Activated CD4-positive, alpha-beta memory T cell treated with anti-CD3 and anti-CD28 coated beads, Interleukin-2, amount 10 ng/mL, durations not matched to agents 7 days and 5 days (primary cell): ENCODE measurements at places on chromosomes 6 and 20.

- DNase-seq, result no peak
These were observed 56.0 kb downstream of the APCDD1L start for GRCh38 chr20:58459058-58459750.

- DNase-seq, result no peak
These were observed 55.5 kb upstream of the PDE10A start for GRCh38 chr6:165718491-165718891.

GRCh38 chr20:45405571-45406259 is 2.4 kb upstream of the DBNDD2 start:
- DNase-seq, result no peak

DNA sequence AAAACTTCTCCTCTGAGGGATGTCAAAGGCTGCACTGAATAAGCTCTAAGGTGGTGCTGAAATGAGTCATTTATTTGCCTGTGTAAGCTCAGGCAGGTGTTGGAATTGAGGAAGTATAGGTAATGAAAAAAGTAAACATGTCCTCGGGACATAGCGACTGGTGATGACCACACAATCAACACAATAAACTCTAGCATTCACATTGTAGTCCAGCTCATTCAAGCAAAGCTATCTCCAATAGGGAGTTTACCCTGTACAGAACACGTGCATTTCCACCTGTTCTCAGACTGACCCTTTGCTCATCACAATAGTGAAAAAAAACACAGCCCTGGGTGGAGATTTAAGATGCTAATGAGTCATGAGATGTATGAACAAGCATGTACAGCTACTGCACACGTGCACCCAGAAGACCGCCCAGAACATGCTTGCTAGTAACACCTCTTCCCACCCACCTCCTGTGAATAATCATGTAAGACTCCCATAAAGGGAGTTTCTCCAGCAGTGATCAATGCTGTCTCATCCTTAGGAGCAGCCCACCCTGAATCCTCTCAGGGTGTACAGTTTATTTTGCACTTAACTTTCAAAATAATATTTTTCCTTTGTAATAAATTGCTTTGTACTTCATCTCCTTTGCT is 33.0 kb upstream of the POU5F1 start:
- peak; percentile 58 for DNase-seq

GRCh38 chr6:109257494-109257893 is 124.8 kb downstream of the CD164 start:
- no peak for DNase-seq

DNA sequence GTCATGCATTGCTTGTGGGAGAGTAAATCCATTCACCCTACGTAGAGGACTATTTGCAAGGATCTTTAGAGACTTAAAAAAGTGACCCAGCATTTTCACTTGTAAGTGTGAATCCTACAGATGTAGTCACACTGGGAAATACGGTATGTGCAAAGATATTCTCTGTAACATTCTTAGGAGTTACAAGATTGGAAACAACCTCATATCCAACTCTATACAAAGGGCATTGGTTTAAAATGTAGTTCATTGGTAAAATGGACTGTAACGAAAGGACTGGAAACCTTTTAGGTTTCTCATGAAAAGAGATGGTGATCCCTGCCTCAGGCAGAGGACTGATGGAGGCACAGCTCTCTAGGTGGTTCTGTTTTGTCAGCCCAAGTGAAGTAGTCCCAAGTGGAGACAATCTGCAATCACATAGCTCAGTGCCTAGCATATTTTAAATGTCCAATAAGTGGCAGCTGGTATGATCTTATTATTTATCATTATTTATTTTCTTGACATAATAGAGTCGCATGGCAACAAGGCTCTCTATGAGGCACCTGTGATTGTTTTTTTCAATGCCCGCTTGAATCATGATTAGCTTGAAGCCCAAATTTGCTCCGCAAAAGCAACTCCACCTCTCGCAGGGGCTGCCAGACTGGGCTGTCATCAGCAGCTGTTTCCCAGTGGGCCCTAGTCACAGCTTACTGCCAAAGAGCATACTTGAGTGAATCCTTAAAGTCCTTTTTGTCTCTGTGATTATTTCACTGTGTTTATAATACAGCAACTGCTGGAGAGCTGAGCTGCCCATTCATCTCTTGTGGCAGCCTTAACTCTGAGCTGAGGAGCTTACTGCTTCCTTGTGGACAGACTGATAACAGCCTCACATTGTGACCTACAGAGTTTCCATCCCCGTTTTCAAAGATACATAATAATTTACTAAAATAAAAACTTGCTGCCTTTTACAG is 19.8 kb upstream of the ENPP1 start:
- DNase-seq, result no peak

DNA sequence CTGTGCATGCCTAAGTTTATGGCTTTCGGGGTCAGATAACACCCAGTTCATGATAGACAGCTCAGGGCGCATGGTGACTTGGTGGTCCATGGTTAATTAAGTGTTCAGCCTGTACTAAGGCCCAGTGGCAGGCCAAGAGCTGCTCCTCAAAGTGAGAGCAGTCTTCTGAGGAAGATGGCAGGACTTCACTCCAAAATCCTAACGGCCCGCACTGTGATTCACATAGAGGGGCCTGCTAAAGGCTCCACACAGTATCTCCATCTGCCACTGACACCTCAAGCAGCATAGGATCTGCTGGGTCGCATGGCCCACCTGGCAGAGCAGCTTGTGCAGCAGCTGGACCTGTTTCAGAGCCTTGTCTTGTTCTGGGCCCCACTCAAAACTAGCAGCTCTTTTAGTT is 10.6 kb upstream of the CST7 start:
- DNase-seq, result peak; percentile 11

DNA sequence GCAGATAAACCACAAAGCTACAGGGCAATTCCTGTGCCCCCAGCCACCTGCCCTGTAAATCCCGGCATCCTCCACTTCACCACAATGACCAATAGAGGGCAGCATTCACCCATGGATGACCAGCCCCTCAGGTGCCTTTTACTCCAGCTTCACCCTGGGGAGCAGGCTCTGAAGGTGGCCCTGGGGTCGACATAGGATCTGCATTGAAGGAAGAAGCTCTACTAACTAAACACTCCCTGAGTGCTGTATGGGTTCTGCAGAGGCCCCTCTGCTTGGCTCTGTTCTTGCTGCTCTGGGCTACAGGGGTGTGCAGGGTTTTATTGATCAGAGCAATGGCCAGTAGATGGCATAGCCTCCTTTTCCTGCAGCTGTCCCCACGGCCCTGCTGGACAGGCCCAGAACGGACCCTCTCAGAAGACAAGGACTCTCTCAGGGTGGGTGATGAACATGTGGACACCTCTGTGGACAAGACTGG is 20.3 kb downstream of the CST4 start:
- peak; percentile 42 for DNase-seq

GRCh38 chr6:38187325-38187724 is 367.8 kb downstream of the ZFAND3 start:
- no peak for DNase-seq

DNA sequence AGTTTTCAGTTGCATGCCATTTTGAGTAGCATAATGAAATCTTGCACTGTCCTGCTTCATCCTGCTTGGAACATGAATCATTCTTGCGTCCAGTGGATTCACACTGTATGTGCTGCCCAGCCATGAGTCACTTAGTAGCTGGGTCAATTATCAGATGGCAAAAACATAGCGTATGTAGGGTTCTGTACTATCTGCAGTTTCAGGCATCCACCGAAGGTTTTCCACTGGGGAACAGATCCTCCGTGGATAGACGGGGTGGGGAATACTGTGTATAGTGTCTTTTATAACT is 61.4 kb downstream of the IL22RA2 start:
- DNase-seq, result no peak

DNA sequence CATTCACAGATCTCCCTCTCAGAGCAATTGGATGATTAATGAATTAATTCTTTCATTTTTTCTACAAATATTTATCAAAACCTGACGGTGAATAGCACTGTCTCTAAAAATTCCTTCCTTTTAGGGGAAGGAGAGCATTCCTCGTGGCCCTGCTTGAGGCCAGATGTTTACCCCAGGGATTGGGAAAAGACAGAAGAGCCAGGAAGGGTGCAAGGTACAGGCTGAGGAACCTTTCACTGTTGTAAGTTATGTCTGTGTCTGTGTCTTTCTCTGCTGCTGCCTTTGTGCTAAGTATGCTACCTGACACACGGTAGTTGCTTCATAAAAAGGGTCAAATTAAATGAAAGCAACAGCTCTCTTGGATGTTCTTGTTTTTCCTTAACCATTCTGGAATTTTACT is 27.4 kb upstream of the CCN2 start:
- DNase-seq, result no peak

GRCh38 chr6:20056350-20056992 is 155.8 kb downstream of the MBOAT1 start:
- no peak for DNase-seq

DNA sequence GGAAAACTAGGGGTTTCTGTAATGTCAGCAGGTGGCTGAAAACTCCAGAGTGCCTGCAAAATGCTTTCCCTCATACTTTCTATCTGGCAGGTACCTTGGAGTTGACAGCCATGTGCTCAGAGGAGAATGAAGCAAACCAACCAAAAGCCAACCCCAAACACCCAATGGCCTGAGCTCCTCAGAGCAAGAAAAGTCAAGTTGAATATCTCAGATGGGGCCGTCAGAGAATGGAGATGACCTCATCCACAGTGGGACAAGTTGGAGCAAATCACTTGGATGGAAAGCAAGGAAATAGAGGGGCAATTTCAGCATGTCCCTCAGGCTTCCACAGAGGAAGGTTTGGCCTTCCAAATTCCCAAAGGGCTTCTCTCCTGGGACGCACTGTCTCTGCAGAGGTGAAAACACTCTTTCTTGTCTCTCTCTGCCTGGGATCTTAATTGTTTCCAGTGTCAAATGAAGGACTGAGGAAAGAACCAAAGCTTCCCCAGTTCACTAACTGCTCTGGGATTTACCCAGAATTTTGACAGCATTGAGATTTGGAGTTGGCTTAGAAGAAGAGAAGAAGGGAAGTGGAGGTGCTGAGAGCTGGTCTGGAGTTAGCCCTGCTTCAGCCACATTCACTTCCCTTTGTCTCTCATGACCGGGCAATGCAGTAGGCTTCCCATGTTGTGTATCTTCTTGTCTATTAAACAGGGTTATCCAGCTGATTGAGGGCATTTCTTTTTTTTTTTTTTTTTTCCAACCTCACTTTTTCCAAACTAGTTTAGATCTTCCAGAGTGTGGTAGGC is 42.2 kb downstream of the PRND start:
- no peak for DNase-seq

- peak; percentile 78 for DNase-seq
These were observed 257.1 kb upstream of the TAB2 start for GRCh38 chr6:149060300-149060984.

DNA sequence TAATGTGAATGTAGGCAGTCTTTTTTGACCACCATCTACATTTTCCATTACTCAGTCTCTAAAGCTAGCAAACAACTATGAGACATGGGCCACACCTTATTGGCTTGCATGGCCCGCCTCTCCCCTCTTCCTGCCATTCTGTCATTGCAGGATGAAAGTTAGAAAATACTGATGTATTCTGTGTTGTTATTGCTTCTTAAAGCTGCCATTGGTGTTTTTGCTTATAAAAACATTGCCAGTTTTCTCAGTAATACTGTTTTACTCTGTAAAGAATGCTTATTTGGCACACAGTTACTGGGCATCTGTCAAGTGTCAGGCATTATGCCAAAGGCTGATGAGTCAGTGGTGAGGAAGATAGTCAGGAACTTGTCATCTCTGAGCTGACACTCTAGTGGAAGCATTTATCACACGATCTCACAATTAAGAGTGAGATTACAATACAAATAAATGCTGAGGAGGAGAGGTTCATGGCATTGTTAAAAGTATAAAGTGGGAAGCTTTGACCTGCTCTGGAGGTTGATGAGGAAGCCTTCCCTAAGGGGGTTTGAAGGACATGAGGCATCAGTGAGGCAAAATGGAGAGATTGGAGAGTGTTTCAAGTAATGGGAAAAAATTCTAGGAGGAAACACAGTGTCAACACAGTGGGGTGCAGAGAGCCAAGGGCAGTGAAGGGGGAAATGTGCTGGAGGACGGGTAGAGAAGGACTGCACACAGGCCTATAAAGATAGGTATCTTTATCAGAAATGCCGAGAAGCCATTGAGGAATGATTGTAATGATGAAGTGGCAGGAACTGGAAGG is 14.7 kb downstream of the KLHL32 start:
- no peak for DNase-seq

- DNase-seq, result no peak
These were observed 409.8 kb upstream of the CITED2 start for GRCh38 chr6:139784222-139784769.

DNA sequence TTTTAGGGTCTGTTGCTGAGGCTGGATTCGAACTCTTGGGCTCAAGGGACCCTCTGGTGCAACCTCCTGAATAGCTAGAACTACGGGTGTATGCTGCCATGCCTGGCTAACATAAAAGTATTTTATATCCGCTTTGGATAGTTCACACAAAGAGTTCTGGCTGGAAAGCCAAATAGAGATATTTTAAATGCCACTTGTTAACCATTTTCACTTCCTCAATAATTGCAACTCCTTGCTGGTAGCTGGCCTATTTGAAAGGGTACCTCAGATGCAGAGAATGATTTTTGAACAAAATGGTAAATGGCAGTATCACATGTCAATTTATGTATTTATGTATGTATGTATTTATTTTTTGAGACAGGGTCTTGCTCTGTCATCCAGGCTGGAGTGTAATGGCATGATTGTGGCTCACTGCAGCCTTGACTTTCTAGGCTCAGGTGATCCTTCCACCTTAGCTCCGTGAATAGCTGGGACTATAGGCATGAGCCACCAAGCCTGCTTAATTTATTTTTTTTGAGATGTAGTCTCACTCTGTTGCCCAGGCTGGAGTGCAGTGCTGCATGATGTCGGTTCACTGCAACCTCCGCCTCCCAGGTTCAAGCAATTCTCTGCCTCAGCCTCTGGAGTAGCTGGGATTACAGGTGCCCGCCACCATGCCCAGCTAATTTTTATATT is 12.9 kb upstream of the JARID2 start:
- DNase-seq, result no peak

DNA sequence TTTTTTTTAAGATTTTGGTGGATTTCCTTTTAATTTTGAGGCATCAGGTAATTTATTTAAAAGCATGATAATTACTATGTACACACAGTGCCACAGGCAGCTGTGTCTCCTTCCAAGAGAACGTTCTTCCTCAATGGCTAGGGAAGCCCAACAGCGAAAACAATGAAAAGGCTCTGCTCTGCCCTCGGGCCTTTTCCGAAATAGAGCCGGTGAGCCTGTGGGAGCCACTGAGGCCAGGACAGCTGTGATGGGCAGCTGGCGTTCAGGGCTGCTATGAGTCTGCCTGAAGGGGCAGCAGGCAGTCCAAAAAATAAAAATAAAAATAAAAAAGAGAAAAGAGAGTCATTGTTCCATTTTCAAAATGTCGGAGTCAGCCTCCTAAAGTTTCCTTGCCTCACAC is 443.8 kb downstream of the KIF16B start:
- DNase-seq, result no peak

- DNase-seq, result no peak
These were observed 369.0 kb downstream of the SYNE1 start for GRCh38 chr6:152267967-152268845.

DNA sequence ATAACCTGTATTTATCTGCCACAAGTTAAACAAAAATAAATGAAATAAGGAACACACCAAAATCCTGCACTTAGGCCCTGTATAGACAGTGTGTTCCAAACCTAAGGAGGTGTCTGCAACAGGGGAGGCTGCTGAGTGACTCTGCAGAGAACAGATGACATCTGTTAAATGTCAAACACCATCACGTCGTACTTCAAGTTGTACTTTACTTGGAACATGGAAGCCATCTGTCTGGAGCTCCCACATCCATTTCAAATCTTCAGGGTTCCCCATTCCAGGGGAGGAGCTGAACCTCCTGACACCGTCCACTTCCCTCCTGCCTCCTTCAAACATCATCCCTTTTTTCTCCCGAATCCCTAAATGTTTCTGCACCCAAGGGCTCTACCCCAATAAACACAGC is 1.8 kb upstream of the MAP7 start:
- no peak for DNase-seq
